ENCODE measurements at places on chromosomes 2 and 18. TPM values are rescaled to one million over a fixed set of nuclear protein-coding genes. Genes with fewer than 3 reads are reported as not detected.

DNA sequence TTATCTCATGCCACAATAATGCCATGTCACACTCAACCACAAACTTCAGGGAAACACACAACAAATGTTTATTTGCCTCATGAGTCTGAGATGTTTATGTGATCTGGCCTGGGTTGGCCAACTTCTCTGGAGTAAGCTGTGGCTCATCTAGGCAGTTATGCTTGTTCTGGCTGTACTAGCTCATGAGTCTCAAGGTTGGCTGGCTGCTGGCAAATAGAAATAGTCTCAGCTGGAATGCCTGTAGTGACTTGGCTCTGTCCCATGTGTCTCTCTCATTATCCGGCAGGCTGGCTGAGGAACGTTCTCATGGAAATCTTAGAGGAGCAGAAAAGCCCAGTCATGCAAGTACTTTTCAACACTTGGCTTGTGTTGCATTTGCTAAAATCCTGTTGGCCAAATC is 234.9 kb upstream of the CDH2 start:
- no peaks in the 10 kb centered on the region for H3K36me3 ChIP-seq
- no peaks in the 10 kb centered on the region for H3K4me1 ChIP-seq
- no peak overlapping the region for H3K27ac ChIP-seq

DNA sequence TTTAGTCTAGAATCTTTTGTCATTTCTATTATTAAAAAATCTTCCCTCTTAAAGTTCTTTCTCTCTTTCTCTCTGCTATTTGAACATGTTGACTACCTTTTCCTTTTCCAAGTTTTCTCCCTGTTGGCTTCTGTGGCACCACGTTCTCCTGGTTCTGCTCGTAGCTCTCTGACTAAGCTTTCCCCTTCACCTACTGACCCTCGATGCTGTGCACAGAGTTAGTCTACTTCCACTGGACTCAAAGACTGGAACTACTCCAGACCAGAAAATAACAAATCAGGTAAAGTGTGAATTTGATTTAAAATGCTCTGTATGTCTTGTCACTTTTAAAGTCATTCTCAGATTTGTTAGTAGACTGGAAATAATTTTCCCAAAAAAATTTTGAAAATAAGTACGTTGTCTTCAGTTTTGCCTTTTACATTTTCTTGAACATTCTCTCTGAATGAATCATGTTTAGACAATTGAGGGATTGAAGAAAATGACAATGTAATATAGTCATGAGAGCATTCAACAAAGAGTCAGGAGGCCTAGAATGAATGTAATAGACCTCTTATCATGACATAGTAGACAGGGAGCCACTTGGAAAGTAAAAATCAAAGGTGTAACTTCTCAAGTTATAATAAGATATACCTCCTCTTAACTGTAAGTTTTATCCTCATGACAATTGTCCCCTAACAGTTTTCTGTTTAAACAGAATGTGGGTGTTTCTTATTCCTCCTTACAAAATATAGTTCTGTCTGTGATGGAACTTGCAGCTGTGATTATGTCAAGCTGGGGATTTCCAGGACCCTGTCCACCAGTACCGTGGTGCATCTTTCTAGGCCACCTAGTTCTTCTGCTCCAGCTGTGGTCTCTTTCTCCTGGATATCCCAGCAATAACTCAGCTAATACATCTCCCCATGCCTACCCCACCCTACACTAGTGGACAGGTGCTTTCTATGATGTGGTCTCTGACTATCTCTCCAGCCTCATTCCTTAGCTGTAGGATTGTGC is 25.5 kb downstream of the ITPRID2 start:
- peaks cover 27% of the 10 kb centered on the region for H3K4me1 ChIP-seq
- peak overlapping the region; percentile 67 for H3K27ac ChIP-seq

DNA sequence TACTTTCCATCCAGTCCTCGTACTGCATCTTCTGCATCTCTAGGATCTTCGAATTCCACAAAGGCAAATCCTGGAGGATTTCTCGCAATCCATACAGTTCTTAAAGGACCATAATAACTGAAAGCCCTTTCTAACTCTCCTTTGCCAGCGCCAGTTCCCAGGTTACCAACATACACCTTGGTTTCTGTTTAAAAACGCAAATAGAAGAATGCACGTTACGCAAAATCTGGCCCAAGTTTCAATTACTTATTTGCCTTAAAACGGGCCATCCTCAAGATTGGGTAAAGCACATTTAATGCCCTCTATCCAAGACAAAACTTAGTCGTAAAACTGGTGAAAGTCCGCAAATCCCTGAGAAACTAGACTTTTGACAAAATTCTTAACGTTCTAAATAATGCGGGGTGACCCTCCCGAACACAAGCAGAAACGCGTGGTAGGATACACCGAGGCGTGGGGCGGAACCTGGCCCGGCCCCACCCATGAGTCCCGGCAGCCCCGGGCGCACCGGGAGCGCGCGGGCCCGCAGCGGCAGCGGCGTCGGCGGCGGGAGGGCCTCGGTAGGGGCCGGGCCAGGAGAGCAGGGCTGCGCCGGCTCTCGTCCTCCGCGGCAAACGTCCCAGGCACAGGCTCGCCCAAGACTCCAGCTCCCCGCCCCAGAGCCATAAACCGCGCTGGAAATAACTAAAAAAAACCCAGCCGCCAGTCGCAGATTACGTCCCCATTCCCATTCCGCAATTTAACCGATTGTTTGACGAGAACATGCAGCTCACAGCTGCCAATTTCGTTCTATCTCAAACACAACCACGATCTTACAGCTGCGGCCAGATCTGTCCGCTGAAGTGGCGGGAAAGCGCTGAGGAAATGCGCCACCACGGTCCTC is 910 bp downstream of the SRSF7 start:
- peak overlapping the region; percentile 79 for H3K4me3 ChIP-seq
- peak overlapping the region; percentile 91 for H3K27ac ChIP-seq
- no peaks in the 10 kb centered on the region for H3K27me3 ChIP-seq
- H3K4me1 ChIP-seq, result peaks cover 5% of the 10 kb centered on the region
- no peak for DNase-seq

DNA sequence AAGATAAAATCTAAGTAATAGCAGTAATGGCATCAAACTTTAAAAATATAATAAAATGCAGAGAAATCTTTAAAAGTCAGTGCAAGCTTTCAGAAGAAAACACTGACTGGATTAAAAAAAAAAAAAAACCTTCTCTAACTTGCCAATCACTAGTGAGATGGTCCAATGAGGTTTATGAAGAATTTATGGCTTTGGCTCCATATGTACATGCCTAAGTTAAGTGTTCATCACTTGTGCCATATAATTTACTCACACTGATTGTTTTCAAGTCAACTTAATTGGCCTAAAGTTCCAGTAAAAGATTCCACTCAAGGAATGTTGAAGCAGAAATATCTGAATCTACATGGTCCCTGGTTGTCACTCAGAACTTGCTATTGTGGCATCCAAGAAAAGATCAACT is 40.7 kb upstream of the RAB27B start:
- H3K4me1 ChIP-seq, result peaks cover 19% of the 10 kb centered on the region
- H3K27ac ChIP-seq, result no peak overlapping the region
- H3K27me3 ChIP-seq, result no peaks in the 10 kb centered on the region
- H3K36me3 ChIP-seq, result no peaks in the 10 kb centered on the region
- no peak for DNase-seq

DNA sequence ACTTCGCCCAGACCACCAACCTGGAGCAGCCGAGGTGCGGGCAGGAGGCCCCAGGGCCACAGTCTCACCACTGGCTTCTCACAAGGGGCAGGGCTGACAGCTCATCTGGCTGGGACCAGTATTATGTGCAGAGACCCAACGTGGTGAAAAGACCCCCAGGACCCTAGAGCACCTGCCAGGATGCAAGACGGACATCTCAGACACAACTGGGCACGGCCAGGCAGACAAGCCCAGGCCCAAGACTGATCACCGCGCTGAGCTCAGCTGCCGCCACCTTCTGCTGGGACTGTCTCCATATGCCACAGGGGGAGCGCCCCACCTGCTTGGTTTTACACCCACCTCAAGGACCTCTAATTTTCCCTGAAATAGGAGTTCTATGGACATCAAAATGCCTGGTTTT is 23.2 kb downstream of the HDAC4 start:
- no peak overlapping the region for H3K27ac ChIP-seq
- DNase-seq, result no peak
- H3K4me1 ChIP-seq, result no peaks in the 10 kb centered on the region

DNA sequence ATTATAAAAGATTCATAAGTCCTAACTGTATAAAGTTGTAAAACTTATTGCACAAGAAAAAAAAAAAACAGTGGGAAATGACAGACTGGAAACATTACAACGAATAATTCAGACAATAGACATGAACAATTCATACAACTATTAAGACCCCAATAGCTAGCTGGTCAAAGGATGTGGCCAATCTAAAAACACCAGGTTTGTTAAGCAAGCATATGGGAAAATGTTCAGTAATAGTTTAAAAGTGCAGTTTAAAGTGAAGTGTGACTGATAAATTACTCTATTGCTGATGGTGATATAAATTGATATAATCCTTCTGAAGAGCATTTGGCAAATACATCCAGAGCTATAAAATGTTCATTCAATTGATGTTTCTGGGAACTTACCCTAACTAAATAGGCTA is 289.0 kb downstream of the CAMKMT start:
- no peak overlapping the region for H3K4me3 ChIP-seq
- no peaks in the 10 kb centered on the region for H3K36me3 ChIP-seq
- no peak for DNase-seq
- no peak overlapping the region for H3K27ac ChIP-seq
- H3K27me3 ChIP-seq, result no peaks in the 10 kb centered on the region

DNA sequence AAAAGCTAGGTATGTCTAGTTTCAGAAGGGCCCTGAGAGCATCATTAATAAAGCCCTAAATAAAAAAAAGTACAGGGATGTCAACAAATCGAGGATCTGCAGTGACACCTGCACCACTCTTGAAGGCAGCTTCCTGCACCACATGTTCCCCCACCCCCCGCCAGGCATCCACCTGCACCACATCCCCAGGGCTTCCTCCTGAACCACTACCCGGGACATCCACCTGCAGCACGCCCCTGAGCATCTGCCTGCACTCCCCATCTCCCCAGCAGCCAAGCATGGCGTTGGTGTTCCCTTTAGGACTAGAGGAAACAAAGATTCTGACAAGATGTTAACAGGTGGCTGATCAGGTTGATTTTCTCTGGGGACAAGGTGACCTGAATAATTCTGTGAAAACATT is 55.2 kb downstream of the DLGAP1 start:
- H3K27me3 ChIP-seq, result 0 out of 2 replicates have a peak, but pooled peaks cover 2% of the 10 kb centered on the region
- no peak overlapping the region for H3K27ac ChIP-seq
- no peak for DNase-seq
- no peaks in the 10 kb centered on the region for H3K36me3 ChIP-seq

DNA sequence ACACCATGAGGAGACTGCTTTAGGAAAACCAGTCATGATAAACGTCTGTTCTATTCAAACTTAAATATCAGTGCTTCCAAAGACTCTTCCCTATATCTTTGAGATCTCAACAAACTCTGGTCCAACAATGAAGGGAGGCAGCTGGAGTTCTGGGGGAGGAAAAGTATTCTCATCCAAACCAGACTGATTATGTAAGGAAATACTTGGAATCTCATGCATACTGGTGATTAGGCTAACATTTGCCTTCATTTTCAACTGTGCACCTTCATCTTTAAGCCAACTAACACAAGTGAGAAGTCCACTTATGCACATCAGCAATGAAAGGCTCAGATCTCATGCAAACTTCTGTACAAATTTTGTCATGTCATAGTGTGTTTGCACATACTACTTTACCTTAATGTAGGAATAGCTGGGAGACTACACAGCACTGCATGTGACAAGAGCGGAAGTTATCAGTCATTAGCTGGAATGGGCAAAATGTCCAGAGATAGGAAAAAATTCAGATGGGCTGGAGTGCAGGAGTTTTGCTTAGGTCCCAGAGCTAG is 67.5 kb upstream of the STK17B start:
- no peak overlapping the region for H3K27ac ChIP-seq
- DNase-seq, result no peak
- no peak overlapping the region for H3K4me3 ChIP-seq
- H3K27me3 ChIP-seq, result no peaks in the 10 kb centered on the region
- H3K36me3 ChIP-seq, result 0 out of 2 replicates have a peak, but pooled peaks cover 2% of the 10 kb centered on the region

- no peak overlapping the region for H3K27ac ChIP-seq
- no peaks in the 10 kb centered on the region for H3K36me3 ChIP-seq
- no peaks in the 10 kb centered on the region for H3K27me3 ChIP-seq
Measured at GRCh38 chr2:138324068-138324771, 177.3 kb upstream of the SPOPL start.

DNA sequence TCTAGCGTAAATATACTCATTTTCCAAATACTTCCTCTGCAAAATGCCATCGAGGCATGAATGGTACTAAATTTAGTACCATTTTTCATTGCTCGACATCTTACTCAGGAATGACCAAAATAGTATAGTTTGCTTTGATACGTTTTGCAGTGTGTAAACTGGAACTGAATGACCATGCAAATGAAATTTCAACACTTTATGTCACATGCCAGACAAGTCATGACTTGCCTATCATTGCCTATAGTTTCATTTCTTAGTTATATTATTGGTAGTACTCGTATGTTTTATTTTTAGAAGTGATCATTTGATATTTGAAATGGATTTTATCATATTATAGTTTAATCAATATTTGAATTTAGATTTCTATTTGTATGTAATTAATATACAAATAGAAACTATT is 9.1 kb downstream of the MSTN start:
- no peaks in the 10 kb centered on the region for H3K27me3 ChIP-seq
- DNase-seq, result no peak
- no peak overlapping the region for H3K27ac ChIP-seq
- no peak overlapping the region for H3K4me3 ChIP-seq
- peaks cover 6% of the 10 kb centered on the region for H3K4me1 ChIP-seq

DNA sequence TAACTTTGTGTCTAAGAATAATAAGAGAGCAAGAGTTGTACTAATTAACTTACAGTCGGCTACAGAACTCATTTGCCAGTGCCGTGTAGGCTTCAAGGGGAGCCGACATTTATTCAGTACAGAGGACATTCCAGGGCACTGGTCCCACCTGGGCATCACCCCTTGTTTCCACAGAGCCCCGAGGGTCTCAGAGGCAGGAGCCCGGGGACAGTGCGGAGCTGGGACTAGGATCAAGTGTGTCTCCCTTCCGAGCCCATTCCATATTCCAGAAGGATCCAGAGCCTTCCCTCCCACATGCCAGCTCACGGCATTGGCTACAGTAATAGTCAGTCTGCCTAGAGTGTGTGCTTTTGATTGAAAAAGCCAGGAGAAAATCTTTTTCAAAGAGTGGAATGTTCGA is 71.5 kb upstream of the CTDP1 start:
- peaks cover 19% of the 10 kb centered on the region for H3K4me1 ChIP-seq
- no peaks in the 10 kb centered on the region for H3K36me3 ChIP-seq
- DNase-seq, result no peak
- H3K27ac ChIP-seq, result no peak overlapping the region
- H3K4me3 ChIP-seq, result no peak overlapping the region
- H3K27me3 ChIP-seq, result no peaks in the 10 kb centered on the region

GRCh38 chr2:20327370-20327769 is 23.3 kb downstream of the PUM2 start:
- peaks cover 55% of the 10 kb centered on the region for H3K36me3 ChIP-seq
- no peaks in the 10 kb centered on the region for H3K27me3 ChIP-seq

- H3K4me3 ChIP-seq, result no peak overlapping the region
- H3K27ac ChIP-seq, result no peak overlapping the region
- no peaks in the 10 kb centered on the region for H3K4me1 ChIP-seq
Measured at GRCh38 chr2:238502956-238503791, 76.4 kb downstream of the ASB1 start.

GRCh38 chr2:239873656-239874635 is 151.2 kb downstream of the NDUFA10 start:
- H3K4me1 ChIP-seq, result no peaks in the 10 kb centered on the region
- DNase-seq, result no peak
- no peak overlapping the region for H3K27ac ChIP-seq
- peaks cover 7% of the 10 kb centered on the region for H3K27me3 ChIP-seq
- no peaks in the 10 kb centered on the region for H3K36me3 ChIP-seq
- H3K4me3 ChIP-seq, result no peak overlapping the region

The SGPP2 gene
- total RNA-seq, result not detected

The TMEM37 gene
- total RNA-seq, result not detected
